ENCODE measurements at places on chromosomes 2 and 18.

DNA sequence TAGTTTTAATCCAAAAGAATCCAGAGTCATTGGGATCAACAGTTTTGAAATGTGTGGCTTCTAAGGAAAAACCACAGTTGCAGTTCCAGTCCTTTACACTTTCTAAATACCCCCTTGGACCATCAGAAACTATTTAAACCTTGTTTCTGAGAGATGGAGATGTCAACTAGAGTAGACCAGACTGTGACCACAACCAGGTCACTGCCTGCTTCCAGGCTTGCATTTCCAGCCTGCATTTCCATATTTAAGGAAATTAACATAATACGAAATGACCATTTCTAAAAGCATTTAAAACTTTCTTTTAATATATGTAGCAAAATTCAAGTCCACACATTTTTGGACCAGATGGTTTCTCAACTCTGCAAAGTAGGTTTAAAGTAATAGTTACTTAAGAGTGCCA lies 38.4 kb downstream of the ADD2 start:
- DNase-seq = no peak

DNA sequence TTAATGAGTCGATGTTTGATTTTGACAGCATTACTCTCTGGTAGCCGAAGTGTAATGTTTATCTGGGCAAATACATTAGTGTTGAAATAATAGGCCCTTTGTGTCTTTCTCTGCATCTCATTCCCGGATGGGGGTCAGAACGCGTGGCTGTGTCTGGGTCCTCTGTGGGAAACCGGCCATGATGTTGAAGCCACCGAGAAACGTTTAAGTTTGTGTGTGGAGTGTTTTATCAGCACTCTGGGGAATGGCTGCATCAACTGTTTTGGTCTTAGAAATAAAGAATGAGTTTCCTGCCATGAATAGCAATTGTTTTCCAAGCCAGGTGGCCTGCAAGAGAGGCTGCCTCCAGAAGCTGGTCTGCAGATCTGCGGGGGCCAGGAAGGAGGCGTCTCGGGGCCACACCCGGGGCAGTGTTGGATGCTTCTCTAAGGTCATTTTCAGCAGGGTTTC lies 69.7 kb downstream of the RNF144A start:
- no peak for DNase-seq

DNA sequence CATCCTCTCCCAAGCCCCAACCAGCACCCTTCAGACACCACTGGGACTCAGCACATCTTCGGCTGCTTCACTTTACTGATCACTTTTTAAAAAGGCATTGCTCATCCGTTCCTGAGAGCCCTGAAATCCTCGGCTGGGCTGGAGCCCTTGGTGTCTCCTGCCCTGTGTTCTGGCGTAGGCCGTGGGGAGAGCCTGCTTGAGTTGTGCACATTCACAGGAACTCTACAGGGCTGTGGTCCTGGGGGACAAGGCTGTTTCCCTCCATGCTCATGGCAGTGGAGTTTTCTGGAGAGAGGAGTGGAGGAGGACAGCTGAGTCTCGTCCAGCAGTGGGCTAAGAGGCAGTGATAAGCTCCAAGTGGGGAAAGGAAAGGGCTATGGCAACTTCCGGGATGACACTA lies 15.9 kb downstream of the CENPA start:
- DNase-seq = no peak

DNA sequence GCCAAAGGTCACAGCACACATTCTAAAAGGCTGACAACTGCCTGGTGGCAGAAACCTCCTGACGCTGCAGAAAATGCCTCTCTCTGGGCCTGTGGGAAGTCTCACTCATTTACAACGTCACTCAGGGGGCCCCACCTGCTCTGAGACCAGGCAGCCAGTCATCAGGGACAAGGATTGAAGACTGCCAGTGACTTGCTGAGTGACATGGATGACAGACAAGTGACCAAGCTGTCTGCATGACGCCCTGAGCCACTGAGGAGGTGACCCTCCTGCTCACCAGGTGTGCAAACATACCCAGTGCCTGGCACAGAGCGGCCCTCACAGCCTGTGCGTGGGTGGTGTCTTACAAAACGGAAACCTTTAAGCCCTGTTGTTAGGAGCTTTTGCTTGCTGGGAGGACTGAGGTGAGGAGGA lies 392.4 kb downstream of the TNS1 start:
- DNase-seq = no peak

- DNase-seq = peak; percentile 74
Observed at GRCh38 chr2:142130111-142131009, 456 bp downstream of the LRP1B start.

DNA sequence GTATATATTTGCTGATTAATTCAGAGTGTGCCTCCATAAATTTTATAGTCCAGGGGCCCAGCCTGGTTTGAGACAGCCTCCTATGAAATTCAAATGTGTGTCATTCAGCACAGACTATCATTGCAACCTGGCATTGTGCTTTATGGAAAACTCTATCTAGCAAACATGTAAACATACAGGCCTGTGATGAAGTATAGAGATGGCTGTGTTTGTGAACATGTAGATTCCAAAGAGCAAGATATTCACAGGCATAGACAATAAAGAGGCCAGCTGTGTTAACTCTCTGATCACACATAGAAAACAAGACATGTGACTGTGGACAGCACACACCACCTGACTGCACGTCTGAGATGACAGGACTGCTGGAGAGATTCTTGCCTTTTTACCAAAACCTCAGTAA lies 297.9 kb downstream of the EN1 start:
- DNase-seq = no peak

DNA sequence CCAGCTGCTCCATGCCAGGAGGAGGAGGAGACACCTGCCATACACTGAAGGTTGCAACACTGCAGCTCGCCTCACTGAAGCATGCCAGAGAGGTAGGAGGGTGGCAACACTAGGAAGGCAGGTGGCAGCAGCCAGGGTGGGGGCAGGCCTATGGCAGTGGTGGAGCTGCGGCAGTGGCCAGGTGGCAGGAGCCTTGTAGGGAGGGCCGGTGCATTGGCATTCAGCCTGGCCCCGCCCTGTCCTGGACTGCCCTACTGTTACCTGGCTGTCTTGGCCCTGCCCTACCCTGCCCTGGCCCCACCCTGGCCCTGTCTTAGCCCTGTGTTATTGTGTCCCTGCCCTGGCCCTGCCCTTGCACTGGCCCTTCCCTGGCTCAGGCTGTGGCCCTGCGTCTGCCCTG lies 7.4 kb upstream of the ANKRD62 start:
- DNase-seq = no peak

DNA sequence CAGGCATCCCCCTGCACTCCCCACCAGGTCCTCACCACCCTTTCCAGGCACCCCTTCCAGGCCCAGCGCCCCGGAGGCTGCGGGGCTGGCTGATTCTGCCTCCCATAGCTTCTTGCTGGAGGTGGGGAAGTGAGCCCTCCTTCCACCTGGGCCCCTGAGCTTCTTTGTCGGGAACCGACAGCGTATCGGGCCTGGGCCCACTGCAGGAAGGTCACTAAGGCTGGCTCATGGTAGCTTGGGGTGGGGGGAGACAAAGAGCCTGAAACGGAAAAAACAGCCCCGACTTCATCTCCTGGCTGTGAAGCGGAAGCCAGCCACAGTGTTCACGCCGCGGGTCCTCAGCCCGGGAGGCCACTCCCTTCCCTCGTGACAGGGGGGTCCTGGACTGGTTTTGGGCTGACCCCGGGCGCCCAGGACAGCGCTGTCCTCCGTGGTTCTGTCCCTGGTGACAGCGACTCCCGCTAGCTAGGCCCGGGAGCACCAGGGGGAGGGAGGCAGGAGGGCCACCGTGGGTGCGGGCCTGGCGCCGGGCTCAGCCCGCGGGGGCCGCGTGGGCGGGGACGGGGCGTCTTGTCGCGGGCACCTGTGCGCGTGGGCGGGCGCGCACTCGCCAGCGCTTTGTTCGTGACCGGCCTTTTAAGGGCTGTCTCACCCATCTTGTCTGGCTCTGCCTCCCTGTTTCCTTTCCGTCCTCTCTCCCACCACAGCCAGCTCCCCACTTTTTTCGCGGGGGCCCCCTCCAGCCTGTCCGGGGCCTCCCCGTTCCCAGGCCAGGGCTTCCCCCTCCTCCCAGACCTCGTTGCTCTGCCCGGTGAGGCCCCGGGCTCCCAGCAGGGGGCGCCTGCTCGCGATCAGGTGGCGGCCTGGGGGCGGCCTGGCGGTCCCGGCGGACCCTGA lies 64.9 kb downstream of the DNMT3A start:
- DNase-seq = no peak

DNA sequence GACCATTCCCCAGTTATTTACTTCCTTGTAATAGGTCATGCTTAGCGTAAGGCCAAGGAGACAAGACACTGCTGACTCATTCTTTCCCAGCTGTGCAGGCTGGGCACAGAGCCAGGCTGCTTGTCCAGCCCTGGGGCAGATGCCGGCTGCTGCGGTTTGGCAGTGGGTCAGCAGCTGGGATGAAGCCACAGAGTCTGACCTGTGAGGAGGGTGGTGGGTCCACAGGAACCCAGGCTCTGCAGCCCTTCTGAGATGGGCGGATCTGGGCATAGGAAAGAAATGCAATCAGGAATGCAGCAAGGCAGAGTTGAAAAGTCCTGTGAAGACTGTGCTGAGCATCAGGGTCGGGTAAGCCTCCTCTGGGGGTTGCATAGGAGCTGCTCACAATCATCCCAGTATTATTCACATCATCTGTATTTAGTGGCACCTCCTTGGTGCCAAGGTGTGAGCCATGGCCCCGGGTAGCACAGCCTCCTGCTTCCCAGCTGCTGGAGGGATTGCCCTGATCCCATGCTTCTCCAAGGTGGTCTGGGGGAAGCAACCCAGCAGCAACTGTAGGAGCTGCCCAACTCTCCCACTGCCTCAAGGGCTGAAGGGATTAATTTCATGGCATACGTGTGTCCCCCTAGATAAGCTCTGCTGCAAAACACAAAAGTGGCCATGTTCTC lies 139.0 kb downstream of the DDX1 start:
- DNase-seq = peak; percentile 91

DNA sequence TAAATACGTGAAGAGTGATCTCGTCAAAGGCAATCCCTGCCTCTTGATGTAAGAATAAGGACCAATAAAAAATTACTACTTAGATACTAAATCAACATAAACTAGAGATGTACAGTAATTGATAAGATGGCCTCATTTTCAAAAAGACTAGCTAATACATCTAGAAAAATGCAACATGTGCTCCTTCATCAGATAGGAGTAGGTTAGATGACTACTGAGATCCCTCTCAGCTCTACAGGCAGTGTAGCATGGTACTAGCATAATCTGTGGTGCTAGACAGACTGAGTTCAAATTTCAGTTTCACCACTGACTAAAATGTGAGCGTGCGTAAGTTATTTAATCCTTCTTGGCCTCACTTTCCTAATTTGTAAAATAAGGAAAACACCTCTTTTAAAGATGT lies 82.6 kb upstream of the FRZB start:
- no peak for DNase-seq

DNA sequence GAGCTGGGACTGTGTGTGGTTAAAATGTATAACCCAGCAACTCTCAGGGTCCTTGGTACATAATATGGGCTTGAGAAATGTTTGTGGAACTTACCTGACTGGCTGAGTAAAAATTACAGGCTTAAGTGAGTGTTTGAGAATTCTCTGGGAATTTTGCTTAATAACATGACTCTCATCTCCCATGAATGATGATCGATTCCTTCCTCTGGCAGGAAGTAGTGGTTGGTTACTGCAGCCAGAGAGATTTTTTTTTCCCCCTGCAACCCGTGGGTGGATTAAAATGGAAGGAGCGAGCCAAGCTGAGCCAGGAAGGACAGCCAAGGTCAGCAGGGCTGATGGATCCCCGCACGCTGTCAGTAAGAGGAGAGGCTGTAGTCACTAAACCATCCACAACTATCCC lies 40.6 kb upstream of the RFX8 start:
- DNase-seq = no peak

- DNase-seq = no peak
Observed at GRCh38 chr2:237455764-237456163, 31.3 kb upstream of the MLPH start.

GRCh38 chr18:45503990-45504389 lies 111.3 kb upstream of the SLC14A2 start:
- DNase-seq = no peak

DNA sequence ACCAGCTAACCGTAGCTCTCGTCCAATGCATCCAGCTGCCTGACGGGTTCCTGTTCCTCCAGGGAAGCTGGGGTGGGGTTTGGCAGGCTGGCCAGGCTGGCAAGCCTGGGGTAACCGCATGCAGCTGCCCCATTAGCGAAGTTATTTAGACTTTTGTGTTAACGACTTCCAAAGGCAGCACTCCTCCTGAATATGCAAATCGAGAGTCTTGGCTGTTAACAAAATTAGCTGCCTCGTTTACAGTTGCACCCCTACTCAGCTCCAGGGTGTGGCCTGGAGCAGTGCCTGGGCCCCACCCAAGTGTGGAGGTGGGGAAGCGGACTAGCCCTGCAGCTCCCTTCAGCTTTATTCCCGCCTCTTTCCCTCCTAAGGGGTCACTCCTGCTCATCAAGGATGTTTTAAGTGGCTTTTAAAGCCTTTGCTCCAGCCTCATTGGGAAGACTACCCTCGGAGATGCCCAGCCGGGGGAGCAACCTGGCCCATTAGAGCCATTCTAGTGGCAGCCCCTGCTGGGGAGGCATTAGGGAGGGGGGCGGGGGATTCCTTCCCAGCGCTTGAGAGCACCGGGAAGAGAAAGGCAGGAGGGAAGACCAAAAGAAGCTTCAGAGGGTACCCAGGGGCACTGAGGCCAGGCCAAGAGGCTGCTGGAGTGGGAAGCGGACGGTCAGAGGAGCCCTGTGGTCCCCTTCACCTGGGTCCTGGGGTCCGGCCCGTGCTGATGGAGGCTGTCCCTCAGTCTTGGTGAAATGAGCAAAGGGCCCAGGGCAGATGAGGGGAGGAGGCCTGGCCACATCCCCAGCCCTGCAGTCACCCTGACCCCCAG lies 204.1 kb downstream of the CELF4 start:
- DNase-seq = no peak

DNA sequence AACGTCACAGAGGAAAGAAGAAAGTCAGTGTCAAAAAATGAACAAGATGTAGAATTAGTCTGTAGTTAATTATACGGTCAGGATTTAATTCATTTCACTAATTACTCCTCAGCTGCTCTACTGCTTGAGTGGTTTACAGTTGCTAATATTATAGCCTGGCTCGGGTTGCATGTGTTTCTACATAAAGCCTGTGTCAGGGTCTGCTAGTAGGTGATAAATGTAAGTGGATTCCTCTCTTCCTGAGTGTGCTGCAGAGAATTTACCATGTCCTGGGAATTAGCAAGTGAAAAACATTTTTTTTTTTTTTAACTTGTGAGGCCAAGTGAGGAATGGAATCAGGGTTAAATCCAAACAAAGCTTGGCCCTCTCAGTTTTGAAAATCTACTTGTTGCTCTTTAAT lies 622.6 kb downstream of the EPHA4 start:
- DNase-seq = no peak
